ENCODE measurements at places on chromosomes 1 and 21. TPM values are rescaled to one million over a fixed set of nuclear protein-coding genes. Genes with fewer than 3 reads are reported as not detected.
A peak's percentile ranks its signal among the peaks of the same experiment; 100 is the strongest.

DNA sequence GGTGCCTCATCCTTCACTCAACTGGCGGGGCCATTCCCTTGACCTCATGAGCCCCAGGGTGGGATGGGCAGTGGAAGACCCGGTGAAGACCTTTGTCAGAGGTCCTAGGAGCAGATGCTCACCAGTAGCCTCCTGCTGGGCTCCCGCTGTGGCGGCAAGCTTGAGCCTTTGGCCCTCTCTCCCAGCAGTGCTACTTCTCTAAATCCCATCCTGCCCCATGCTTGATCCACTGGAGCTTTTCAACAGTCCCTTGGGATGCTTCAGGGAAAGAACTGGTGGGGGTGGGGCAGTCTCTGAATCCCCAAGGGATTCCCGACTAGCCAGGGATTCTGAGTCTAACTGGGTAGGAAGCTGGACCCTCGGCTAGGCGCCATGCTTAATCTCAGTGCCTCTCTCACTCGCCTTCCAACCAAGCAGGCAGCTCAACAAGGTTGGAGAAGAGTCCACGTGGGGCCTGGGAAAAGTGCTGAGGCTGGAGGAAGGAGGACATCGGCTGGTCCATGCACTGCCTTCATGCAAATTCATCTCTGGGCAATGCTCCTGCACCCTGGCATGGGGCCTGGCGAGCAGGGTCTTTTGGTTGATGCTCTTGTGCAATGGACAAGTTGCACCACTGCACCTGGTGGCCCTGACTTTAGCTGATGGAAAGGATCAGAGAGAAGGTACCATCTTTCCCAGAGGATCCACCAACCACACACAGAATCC lies 190.3 kb downstream of the GRIK3 start:
- no peak for DNase-seq

- peak; percentile 67 for DNase-seq
These were observed 102.8 kb downstream of the CASZ1 start for GRCh38 chr1:10693497-10694273.

DNA sequence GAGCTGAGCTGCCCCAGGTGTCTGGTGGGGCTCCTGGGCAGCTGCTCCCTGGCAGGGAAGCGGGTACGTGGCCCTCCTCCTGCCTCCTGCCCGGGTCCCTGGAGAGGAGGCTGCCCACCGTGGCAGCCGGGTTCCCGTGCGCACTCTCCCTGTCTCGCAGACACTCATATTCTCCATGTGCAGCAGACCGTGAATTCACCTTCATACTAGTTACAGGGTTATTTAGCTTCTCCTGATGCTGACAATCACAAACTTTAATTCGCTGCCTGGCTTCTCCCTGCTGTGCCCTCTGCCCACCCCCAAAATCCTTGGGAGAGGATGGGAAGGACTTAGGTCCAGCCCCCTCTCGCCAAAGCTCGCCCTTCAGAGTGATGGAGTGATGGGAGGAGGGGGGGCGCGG lies 95.3 kb downstream of the CASZ1 start:
- DNase-seq: no peak

DNA sequence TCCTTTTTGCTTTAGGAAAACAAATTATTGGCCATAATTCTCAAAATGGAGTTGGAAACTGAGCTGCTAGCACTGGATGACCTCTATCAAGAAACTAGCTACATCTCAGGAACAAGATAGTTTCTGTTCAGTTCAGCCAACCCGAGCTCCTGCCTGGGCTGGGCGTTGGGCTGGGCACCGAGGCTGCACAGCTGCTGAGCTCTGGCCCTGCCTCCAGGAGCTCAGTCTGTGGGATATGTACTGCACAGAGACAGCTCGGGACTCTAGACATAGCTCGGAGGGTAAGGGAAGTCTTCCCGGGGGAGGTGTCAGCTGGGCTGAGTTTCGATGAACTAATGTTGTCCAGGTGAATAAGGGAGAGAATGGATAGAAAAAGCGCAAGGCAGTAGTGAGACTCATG lies 24.5 kb upstream of the SLC1A7 start:
- DNase-seq: no peak

DNA sequence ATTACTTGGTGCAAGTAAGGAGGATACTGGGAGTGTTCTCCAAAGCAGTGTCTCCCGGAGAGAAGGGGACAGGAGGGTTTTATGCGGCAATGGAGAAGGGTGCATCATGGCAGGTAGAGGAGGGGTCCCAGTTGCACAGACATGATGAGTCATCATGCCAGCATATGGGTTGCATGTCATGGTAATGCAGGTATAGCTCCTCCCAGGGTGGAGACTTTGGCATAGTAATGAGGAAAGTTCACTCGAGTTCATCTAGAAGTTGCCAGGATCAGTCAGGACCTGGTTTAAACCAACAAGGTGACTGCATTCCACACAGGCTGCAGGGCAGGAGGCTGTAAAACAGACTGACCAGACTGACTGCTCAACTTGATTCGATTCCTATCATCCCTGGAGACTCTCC lies 355.7 kb upstream of the DUSP10 start:
- no peak for DNase-seq

GRCh38 chr1:112309499-112309898 lies 86.5 kb upstream of the CTTNBP2NL start:
- DNase-seq: no peak

DNA sequence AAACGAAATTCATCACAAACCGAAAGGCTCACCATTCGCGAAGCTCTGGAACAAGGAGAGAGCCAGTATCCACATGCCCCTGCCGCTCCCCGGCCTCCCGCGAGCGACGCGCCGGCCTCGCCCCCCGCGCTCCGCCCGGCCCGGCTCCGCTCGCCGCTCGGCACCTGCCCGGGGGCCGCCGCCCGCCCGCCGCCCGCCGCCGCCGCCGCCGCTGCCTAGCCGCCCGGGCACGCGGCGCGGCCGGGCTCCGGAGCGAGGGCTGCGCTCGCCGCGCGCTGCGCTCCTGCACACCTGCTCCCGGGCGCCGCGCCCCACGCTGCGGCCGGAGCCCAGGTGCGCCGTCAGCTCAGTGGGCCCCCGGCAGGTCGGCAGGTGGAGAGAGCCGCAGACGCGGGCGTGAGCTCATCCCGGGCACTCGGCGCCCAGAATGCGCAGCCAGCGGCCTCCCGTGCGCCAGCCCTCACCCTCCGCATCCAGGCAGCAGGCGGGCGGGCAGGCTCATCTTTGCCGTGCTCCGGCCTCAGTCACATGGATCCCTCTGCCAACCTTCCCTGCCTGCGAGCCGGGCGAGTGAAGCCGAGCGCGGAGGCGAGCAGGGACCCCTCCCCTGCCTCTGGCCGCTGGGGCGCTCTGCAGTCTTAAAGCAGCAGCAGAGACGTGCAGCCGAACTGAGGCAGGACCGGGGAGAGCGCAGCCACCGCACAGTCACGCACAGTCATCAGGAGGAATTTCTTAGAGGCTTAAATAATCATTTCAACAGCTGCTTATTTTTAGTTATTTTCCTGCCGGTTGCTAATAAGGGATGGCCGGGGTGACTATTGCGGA lies at the start of gene DSCAM:
Gene DSCAM, minus strand, starts transcription at position 572 of the 825 bp plus-strand sequence. Its CDS starts 497 bp downstream, at position 75.
- DNase-seq: no peak

- no peak for DNase-seq
These were observed 37.9 kb downstream of the WNT4 start for GRCh38 chr1:22104865-22105437.

- peak; percentile 33 for DNase-seq
These were observed 4.1 kb downstream of the SH3BGRL3 start for GRCh38 chr1:26283871-26284596.

DNA sequence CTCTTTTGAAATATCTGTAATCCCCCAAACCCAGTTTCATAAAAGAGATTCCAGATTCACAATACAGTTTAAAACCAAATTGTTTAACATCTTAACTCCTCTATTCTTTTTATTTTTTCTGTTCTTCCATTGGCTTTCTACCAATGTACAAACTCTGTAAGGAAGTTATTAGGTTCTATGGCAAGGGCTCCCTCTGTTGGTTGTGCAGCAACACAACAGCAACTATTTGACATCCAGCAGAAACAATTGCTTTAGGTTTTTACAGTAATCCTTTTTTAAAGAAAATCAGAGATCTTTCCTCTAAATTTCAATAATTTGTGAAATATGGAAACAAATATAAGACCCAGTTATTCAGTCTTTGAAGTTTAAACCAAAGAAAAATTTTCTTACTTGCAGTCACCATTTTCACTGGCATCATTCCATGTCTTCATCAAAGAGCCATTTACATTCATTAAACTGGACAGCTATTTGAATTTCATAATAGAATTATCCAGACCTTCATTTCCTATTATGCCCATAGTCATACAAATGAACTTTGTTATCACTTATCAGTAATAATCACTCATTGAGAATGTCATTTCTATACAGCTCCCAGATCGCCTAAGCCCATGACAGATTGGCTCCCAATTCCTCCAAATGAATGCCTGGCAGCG lies 46.5 kb upstream of the RNF11 start:
- DNase-seq: peak; percentile 77

GRCh38 chr1:147452809-147453208 lies 88.5 kb upstream of the BCL9 start:
- no peak for DNase-seq

DNA sequence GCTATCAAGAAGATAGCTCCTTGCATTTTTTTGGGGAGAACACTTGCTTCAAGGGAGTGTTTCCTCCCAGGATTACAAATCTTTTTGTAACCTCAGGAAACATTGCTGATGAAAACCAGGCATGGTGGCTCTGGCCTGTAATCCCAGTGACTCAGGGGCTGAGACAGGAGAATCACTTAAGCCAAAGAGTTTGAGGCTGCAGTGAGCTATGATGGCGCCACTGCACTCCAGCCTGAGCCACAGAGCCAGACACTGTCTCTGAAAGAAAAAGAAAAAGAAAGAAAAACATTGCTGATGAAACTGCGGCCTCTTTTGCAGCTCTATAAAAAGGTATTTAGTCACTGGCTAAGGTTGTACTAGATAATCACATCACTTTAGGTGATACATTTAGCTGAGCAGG lies 7.3 kb downstream of the RNU1-2 start:
- DNase-seq: peak; percentile 94

- no peak for DNase-seq
These were observed 651.0 kb upstream of the PLXNA2 start for GRCh38 chr1:208895181-208895580.

GRCh38 chr1:202205523-202206190 lies 12.1 kb downstream of the LGR6 start:
- DNase-seq: no peak

GRCh38 chr1:210758761-210759160 lies 375.2 kb downstream of the KCNH1 start:
- DNase-seq: no peak

GRCh38 chr1:107914119-107914765 lies 50.7 kb downstream of the VAV3 start:
- DNase-seq: no peak

DNA sequence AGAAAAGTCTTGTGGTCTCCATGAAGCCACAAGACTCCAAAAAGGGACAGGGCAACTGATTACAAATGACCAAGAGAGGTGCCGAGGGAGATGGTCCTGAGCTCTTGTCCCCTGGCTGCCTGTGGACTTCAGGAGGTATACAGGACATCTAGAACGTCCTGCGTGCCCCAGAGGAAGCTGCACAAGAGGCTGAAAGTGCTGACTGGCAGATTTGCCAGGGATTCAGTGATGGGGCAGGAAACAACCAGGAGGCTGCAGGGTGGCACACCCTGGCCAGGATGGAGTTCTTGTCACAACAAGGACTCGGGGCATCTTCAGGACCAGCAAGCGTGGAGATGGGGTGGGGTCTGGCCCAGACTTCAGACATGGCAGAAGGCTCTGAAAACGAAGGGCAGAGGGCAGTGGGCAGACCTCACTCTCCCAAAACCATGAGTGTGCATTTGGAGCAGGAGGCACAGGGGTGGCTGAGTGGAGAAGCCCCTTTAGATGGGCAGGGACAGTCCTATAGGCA lies 13.4 kb upstream of the PKP1 start:
- DNase-seq: no peak

DNA sequence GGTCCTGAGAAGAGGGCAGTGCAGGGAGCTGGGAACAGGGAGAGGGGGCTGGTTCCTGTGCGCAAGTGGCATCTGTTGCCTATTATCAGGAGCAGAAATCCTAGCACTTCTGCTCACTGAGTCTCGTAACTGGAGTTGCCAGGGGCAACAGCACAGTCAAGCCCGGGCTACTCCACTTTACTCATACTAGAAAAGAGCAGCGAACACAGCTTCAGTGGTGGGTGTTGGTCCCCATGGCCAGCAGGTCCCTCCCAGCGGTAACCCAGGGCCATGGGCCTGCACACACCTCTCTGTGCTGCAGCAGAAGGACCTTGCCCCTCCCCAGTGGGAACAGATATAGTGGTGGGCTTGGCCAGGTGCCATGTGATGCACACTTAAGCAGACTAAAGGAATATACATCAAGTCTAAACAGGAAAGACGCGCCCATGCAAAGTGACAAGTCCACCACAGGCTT lies 8.5 kb downstream of the PYCR2 start:
- DNase-seq: no peak

GRCh38 chr1:90711696-90712095 lies 5.4 kb downstream of the BARHL2 start:
- DNase-seq: no peak

DNA sequence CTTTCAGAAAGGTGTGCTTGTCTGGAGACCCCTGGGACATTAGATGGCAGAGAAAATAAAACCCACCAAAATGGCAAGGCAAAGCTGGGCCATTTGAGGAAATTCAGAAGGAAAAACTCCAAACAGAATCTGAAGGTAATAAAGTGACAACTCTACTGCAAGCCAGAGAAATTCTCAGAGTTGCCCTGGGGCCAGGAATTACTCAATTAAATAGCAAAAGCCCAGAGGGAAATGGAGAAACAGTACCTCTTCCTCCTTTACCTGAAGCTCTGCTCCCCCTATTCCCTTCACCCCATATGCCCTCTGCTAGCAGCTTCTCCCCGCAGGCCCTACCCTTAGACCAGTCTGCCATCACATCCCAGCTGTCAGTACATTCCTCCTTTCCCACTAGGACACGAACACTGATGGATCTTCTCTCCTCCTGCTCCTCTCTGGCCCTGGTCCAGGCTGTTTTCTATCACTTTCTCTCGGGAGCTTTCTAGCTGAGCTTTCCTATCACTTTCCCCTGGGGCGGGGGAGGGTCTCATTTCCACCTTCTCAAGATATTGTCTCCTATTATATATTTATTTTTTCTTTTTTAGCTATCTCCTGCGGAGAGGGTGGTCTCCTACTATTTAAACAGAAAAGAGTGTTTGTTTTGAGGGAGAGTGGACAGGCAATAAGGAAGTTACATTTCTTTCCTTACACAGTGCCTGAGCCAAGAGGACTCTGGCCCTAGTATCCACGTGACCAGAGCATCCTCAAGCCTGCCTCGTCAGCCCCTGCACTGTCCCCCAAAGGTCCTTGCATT lies 47.7 kb upstream of the RBM15 start:
- DNase-seq: peak; percentile 34

Gene DIRAS3
- 4.8 TPM for total RNA-seq

Gene AKNAD1
- not detected for total RNA-seq

Gene C1orf94
- not detected for total RNA-seq

Gene RNF186
- not detected for total RNA-seq

Gene BRDT
- not detected for total RNA-seq

Gene ACTL8
- total RNA-seq: not detected

Gene ASTN1
- not detected for total RNA-seq

Gene CRP
- not detected for total RNA-seq

Gene COL11A1
- total RNA-seq: 10.0 TPM

Measured in GM23248 (cell line).